Breast epithelium (tissue), 4 donors: ENCODE measurements at places on chromosomes 5 and 9.
A peak's percentile ranks its signal among the peaks of the same experiment; 100 is the strongest.

DNA sequence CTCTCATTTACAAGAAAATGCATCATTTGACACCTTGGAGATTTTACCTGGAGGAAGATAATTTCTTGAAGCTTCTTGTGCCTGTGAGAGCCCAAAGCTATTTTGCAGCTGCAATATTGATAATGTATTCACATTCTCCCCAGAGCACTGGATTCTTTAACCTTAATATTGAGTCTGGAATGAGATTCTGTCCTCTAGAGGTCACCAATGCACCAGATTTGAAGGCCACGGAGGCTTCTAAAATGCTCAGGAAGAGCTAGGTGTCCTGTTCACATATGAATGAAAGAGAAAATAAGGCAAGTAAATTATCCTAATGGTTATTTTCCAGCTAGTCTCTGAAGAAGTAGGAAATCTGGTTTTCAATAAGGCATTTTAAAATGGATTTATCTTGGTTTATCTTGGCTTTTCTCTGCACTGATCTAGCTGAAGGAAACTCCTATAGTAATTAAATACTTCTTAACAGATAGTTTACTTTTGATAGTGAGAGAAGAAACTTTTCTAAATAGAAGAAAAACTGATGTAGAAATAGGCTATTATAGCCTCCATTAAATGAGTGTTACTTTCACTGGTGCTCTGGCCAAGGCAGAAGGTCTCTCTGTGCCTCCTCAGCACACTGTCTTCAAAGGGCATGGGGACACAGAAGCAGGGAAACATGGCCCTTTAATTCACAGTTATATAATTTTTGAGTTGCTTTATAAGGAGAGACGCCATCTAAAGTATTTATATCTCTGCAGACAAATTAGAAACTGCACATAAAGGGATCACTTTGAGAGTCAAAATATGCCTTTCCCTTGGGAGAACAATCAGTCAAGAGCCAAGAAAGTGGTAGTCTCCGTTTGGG, 297.0 kb upstream of the ACTBL2 start:
- peak; percentile 29 for DNase-seq

- no peak for DNase-seq
Measured at GRCh38 chr5:95668728-95669127, 14.1 kb downstream of the SPATA9 start.

- no peak for DNase-seq
Measured at GRCh38 chr5:170294057-170294456, 3.5 kb downstream of the LCP2 start.

- no peak for DNase-seq
Measured at GRCh38 chr5:97297063-97297703, 114.1 kb upstream of the RIOK2 start.

- DNase-seq: no peak
Measured at GRCh38 chr5:17365811-17366138, 132.3 kb upstream of the TAF11L2 start.

DNA sequence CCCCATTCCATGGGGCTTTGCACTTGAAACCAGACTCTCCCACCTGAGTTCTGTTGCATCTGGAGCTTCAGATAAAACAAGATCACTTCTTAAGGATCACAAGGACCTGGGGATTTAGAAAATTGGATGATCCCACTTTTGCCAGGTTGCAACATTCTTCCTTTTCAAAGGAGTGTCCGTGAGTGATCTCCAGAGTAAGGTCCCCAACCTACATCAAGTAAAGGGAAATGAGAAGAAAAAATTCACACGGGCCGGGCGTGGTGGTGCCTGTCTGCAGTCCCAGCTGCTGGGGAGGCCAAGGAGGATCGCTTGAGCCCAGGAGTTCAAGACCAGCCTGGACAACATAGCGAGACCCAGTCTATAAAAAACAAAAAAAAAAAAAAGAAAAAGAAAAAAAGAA, 41.2 kb upstream of the COL5A1 start:
- DNase-seq: no peak

GRCh38 chr5:31811210-31811609, 172.3 kb downstream of the PDZD2 start:
- DNase-seq: no peak

DNA sequence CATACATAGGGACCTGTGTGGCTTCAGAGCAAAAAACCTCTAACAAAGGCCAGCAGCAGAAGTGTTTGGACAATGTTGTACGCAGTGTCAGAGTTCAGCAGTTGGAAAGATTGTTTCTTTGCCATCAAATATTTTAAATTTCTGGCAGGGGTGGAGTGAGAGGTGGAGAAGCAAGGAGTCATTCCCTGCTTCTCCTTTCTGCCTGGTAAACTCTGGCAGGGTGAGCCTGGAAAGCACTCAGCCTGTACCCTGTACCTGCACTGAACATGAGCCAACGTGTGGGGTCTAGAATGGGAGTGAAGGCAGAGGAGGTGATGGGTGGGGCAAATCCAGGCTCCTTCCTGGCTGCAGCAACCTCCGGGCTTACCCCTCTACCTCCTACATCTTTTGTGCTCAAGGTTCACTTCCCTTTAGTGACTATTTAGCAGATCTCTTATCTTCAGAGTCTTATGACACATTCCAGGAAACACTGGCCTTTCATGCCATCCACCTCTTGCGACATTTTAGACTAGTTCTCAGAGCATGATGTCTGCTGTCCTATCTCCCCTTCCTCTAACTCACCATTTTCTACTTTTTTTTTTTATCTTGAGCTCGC, 445.0 kb upstream of the PIK3R1 start:
- DNase-seq: no peak

DNA sequence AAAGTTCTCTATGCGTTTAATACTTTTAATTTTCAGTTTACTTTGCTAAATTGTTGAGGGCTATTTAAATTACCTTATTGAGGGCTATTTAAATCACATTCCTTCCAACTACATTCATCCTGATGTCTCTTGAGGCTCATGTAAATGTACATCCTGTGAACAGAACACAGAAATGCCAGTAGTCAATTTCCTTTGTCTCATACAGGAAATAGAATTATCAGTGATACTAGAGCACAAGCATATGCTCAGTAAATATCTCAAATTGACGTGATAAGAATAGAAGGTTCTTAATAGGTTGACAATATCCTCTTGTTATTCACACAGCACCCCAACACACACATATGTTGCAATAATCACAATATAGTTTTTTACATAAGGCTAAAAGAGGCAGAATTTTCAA, 449.0 kb downstream of the CYLC2 start:
- DNase-seq: no peak

DNA sequence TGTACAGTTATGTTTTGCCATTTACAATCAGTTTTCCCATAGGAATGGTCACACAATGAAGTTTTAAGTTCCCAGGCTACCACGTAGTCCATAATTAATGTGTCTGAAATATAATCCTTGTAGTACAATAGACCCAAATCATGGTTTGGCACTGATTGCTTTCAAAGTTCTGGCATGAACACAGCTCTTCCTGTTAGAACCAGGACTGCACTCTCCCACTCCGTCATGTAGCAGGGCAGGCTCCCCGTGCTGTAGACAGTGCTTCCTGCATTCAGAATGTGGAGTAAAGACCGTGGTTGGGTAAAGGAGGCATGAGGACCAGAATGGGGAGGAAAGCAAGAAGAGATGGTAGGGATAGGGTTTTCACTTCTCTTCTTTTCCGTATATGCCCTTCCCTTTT, 4.0 kb downstream of the SEC61B start:
- no peak for DNase-seq

GRCh38 chr9:86730163-86730928, 217.0 kb downstream of the GAS1 start:
- DNase-seq: no peak

DNA sequence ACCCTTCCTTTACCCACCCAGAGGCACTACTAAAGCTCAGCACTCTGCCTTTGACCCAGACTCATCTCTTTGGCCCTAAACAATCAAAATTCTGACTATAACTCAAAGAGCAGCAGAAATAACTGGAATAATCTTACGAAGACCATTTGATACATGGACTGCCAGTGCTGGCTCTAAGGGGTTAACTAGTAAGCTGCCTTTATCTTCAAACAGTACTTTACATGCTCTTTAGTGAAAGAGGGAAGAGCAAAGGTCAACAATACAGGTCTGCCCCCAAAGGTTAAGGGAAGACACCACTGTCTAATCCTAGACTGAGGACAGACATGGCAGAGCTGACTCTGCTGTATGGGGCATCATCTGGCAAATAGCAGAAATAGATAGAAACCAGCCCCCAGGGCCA, 45.8 kb downstream of the NRG2 start:
- DNase-seq: no peak

GRCh38 chr5:79205965-79206364, 30.0 kb upstream of the JMY start:
- no peak for DNase-seq

DNA sequence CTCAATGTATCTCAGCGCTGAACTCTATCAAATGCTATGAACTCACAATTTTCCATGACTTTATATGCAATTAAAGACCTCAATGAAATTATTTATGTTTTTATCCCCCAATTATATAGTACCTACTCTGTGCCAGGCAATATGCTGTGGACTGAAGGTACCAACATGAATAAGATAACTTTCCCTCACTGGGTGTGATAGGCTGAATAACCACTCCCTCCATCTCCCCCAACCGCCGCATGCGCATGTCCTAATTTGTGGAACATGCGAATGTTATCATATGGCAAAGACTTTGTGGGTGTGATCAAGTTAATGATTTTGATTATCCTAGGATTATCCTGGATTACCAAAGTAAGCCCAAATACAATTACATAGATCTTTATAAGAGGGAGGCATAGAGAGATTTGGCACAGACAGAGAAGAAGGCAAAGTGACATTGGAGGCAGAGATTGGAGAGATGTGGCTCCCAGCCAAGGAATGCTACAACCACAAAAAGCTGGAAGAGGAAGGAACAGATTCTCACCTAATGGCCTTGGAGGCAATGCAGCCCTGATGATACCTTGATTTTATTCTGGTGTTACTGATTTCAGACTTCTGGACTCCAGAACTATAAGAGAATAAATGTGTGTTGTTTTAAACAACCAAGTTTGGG, 149.1 kb upstream of the VCAN start:
- DNase-seq: no peak

DNA sequence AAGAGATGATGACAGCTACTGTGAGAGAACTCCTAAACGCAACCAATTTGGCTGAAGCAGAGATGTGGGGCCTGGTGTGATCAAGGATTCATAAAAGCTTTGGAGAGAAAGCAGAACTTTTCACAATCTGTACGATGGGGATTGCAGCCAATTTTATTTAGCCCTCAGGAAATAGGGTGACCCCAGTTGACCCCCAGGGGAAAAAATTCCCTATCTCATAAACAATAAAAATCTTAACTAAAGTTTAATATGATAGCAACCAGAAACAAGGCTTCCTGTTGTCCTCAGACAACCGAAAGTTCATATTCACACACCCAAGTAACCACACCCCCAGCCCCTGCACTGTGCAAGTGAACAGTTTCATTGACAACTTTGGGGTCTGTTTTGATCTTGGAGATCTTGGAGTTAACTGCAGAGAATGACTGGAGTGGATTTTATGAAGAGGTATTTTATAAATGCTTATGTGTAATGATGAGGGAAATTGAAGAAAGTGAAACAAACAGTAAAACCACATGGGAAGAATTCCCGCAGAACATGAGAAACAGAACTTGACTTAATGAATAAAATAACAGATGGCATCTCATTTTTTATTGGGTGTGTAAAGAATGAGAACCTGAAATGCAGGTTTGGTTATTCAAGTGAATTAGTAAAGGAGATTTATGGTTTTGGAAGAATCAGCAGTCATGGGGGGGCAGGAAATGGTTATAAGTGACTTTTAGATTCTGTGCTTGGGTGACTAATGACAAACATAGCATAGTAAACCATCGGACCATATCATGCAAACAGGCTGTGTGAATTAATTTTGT, 94.5 kb downstream of the PDE4D start:
- no peak for DNase-seq

DNA sequence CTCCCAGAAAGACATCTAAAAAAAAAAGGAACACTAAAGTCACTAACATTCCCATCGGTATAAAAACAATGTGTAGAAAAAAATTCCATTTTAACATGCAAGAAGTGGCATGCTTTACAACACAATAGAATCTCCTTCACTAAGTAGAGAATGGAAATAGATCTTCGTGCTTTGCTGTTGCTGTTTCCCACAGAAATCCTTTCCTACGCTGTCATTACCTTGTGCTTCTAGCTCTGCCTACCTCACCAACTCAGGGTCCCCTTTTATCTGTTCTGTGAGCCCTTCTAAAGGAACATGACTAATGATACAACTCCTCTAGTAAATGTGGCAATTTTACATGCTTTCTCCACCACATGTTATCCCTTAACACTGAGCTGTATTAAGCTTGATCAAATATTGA, 202.9 kb downstream of the MCTP1 start:
- DNase-seq: no peak

DNA sequence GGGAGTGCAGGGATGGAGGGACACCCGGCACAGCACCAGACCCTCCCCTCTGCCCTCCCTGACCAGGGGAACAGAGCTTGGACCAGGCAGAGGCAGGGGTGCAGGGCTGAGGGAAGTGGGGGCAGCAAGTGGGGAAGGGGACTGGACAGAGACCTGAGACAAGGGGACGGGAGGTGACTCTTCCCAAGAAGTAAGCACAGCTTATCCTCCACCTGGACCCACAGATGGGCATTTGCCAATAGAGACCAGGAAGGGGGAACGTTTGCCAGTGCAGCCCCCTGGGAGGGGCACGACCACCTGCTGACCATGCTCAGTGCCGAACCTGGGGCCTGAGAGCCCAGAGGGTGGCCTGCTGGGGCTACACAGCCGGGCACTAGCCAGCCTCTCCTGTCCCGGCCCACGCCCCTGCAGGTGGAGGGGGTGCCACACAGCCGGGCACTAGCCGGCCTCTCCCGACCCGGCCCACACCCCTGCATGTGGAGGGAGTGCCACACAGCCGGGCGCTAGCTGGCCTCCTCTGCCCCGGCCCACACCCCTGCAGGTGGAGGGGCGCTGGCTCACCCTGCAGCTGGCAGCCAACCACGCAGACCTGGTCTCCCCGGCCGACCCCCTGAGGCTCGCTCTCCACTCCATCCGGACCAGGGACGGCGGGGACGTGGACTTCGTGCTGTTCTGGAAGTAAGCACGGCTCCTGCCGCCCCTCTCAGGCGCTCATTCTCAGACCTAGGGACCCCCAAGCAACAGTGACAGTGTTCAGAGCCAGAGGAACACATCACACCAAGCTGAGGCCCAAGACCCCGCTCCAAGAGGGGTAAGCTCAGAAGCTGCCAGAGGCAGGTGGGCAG, 24.3 kb downstream of the GLT6D1 start:
- peak; percentile 5 for DNase-seq

GRCh38 chr5:5957737-5958136, 420.6 kb downstream of the MED10 start:
- no peak for DNase-seq

DNA sequence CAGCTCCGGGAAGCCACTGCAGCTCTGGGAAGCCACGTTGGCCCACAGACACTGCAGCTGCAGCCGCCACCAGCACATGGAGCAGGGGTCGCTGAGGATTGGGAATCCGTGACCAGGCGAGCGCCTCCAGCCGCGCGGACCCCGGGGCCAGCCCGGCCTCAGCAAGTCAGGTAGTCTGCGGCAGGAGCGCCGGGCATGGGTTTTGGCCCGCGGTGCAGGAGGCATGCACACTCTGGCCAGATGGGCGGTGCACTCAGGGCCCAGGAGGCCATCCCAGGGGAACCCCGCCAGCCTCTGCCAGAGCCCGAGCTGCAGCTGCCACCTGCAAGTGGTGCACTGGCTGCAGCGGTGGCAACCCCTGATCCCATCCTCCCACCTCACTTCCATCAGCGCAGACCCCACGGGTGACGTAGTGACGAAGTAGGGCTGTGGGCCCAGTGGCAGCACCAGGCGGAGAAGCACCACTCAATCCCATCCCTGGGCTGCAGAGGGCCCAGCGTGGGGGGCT, 368.3 kb upstream of the SPATA31A5 start:
- DNase-seq: no peak

GRCh38 chr5:5979761-5980537, 398.4 kb downstream of the MED10 start:
- no peak for DNase-seq
